ENCODE measurements at places on chromosomes 5 and 9.

- no peak for DNase-seq
Observed at GRCh38 chr9:113221800-113222481, 597 bp downstream of the SLC31A1 start.

DNA sequence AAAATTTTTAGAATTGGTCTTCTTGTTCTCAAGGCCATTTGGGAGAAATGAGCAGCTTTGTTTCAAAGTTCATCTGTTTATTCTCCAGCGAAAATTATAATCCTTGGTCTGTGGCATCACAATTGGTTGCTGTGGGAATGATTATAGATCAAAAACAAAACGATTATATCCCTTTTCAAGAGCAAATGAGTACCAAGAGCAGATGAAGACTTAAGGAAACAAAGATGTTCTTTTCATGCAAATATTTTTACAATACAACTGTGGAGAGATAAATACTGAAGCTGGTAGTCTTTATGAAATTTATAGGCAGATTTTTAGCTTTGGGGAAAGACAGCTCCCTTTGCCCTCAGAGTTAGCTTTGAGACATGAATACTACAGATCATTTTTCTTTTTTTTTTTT lies 620.8 kb upstream of the DMAC1 start:
- no peak for DNase-seq

- DNase-seq: no peak
Observed at GRCh38 chr5:94010814-94011213, 269.4 kb upstream of the POU5F2 start.

GRCh38 chr9:131633491-131634031 lies 88.2 kb downstream of the PRRT1B start:
- DNase-seq: no peak

DNA sequence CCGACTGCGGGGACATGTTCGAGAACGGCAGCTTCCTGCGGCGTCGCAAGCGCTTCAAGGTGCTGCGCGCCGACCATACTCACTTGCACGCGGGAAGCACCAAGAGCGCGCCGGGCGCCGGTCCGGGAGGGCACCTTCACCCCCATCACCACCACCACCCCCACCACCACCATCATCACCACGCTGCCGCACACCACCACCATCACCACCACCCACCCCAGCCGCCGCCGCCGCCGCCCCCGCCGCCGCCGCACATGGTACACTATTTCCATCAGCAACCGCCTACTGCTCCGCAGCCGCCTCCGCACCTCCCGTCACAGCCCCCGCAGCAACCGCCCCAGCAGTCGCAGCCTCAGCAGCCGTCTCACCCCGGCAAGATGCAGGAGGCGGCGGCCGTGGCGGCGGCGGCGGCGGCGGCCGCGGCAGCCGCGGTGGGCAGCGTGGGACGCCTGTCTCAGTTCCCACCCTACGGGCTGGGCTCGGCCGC lies 514 bp downstream of the FOXB2 start:
- DNase-seq: no peak

- no peak for DNase-seq
Observed at GRCh38 chr5:77181173-77181572, 29.3 kb upstream of the PDE8B start.

GRCh38 chr9:22136461-22137096 lies 127.5 kb upstream of the CDKN2B start:
- no peak for DNase-seq

GRCh38 chr9:107711542-107711941 lies 222.0 kb upstream of the KLF4 start:
- no peak for DNase-seq

DNA sequence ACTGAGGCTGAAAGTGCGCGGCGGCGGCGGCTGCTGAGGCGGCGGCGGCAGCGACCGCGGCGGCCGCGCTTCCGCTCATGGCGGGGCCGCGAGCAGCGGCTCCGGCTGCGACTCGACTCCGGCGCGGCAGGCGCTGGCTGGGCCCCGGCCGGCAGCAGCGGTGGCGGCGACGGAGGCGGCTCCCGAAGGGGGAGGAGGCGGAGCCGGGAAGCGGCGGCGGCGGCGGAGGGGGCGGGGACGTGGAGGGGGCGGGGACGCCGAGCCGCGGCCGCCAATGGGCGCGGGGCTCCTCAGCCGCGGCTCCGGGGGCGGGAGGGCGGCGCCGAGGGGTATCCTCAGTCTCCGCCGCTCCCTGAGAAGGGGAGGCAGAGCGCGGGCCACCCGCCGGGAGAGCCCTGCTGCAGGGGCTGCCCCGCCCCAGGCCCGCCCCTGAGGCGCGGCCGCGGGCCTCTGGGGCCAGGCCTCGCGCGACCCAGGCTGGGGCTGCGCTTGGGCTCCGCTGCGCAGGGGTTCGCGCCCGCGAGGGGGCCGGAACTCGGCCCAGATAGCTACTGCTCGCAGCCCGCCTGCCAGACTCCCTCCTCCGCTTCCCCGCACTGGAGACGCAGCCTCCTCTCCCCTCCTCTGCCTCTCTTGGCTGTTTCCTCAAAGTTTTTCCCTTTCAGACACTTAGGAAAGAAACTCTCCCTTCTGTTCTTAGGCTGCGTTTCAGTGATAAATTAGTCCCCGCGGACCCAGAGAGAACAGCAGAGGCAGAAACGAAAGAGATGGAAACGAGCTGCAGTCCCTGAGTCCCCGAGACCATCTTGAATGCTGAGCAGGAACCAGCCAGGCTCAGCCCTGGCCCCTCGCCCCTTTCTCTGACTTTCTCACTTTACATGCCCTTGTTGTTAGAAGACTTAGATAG lies 85.0 kb upstream of the MELK start:
- DNase-seq: peak; percentile 60

GRCh38 chr9:113302792-113303418 lies at the start of gene RNF183:
Gene RNF183, minus strand, starts transcription at chr9:113303376. Its CDS starts 5,192 bp downstream, at chr9:113298184.
- no peak for DNase-seq

DNA sequence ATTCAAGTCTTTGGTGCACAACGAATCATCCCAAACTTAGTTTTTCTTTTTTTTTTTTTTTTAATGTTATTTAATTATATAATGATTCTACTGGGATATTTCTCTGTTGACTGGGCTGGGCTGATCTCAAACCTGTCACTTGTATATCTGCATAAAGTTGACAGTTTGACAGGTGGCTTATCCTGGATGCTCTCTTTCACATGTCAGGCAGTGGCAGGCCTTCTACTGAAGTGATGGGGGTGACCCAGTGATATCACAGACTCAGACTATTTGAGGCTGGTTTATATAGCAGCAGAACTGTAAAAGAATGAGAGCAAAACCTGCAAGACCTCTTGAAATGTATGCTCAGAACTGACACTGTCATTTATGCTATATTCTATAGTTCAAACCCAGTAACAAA lies 1813.5 kb upstream of the CDH6 start:
- DNase-seq: no peak

- no peak for DNase-seq
Observed at GRCh38 chr9:115992834-115993233, 160.8 kb upstream of the PAPPA start.

- DNase-seq: no peak
Observed at GRCh38 chr9:1881708-1882295, 133.3 kb upstream of the SMARCA2 start.

DNA sequence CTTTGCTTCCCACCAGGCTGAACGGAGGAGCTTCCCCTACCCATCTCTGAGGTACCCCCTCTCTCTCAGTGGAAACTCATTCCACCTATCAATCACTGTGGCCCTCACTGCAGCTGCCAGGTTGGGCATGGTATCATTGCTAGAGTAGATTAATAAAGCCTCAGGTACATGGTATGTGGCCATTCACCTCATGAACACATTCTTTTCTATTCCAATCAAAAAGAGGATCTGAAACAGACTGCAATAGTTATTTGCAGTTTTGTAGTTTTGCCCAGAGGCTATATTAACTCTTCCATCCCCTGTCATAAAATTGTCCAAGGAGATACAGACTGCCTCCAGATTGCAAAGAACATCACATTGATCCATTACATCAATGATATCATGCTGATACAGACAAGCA lies 85.8 kb upstream of the MVB12B start:
- no peak for DNase-seq

- no peak for DNase-seq
Observed at GRCh38 chr5:82306151-82306550, 28.0 kb upstream of the RPS23 start.

- no peak for DNase-seq
Observed at GRCh38 chr5:138029944-138030343, 2.9 kb downstream of the FAM13B start.

DNA sequence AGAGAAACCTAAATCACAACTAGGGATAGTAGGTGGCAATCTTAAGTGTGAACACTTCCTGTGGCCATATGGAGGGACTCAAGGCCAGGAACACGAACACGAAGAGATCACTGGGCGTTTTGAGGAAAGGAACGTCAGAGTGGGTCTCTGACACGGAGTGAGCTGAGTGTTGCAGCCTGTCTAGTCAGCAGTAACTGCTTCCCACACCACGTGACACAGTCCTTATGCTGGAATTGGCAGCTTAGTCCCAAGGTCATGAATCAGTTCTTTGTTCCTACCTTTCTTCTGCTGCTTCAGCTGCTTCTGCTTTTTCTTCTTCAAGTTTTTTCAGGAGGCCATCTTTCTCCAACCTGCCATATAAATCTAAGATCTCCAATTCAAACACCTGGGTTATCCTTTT lies 18.2 kb downstream of the SPACA9 start:
- DNase-seq: no peak

DNA sequence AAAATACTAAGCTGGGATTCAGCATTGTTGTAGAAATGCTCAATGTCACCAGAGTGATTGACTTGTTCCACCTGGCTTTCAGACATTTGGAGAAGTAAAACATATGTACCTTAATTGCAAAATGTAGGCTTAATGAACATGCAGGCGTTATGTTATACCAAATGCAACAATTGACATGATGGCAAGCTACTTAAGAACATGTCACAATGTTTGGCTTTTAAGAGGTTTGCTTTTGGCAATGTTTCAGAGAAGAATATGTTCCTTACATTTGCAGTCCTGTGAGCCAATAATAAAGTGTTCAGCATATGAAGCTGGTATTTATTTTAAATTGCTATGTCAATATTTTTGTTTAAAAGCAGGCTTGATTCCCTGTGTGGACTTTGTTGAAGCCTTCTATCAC lies 111.7 kb upstream of the NUDT12 start:
- no peak for DNase-seq

- no peak for DNase-seq
Observed at GRCh38 chr5:75465480-75465879, 45.9 kb downstream of the CERT1 start.
